ENCODE measurements at places on chromosomes 7 and 10.
A peak's percentile ranks its signal among the peaks of the same experiment; 100 is the strongest.

GRCh38 chr10:77349226-77349625 is 288.4 kb downstream of the KCNMA1 start:
- no peak for DNase-seq

DNA sequence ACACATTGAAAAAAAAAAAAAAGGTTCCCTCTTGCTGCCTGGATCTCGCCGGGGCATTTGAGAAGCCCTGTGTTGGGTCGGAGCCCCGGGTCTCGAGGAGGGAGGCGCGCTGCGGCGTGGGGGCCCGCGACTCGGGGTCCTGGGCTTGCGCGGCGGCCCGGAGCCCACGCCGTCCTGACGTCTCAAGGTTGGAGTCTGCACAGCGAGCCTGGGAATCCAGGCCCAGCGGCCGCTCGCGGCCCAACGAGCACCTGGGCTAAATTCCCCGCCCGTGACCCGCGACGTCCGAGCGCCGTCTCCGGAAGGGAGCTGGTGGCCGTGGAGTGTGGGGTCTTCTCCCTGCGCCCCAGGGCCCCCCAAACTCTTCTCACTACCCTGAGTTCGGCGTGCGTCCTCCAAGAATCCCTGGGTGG is 1.4 kb upstream of the CTBP2 start:
- DNase-seq = no peak

- no peak for DNase-seq
These were observed 353.4 kb downstream of the DNAJB6 start for GRCh38 chr7:157690058-157690832.

- no peak for DNase-seq
These were observed 490.4 kb downstream of the DNAJB6 start for GRCh38 chr7:157827045-157827862.

DNA sequence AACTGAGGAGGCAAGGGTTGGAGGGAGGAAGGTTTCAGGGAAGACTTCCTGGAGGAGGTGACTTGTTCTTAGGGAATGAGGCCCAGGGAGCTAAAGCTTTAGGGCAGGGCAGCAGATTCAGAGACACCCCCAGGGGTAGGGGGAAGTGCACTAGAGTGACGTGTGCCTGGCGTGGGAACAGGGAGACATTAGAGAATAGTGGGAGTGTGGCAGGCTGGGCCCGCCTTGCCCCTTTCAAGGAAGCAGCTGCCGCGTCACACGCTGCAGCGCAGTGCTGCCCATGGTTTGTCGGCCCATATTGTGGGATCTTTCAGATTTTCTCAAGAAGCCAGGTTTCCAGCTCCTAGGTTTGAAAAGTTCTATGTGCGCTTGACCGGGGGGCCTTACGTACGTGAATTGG is 139.4 kb downstream of the LHPP start:
- DNase-seq = no peak

- no peak for DNase-seq
These were observed 39.8 kb upstream of the SRGN start for GRCh38 chr10:69048103-69048502.

- DNase-seq = no peak
These were observed 210.0 kb upstream of the KLF14 start for GRCh38 chr7:130943981-130944380.

GRCh38 chr7:116554911-116555310 is 30.1 kb downstream of the CAV1 start:
- DNase-seq = no peak

GRCh38 chr10:80421707-80422536 is 13.6 kb downstream of the PRXL2A start:
- no peak for DNase-seq

DNA sequence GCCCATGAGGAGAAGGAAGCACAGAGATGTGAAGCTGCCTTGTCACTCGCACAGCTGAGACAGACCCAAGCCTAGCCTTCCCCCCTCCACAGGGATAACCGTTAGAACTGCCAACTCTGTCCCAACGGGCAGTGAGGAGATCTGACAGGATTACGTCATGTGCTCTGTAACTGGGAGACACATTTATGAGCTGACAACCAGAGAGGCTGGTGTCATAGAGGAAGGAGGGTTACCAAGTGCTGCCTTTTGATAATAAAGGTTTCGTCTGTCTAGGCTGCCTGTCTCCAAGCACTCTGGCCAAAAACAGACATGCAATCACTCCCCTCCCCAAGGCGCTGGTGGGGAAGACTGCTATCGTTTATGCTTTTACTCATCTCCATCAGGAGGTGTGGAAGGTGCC is 165.9 kb downstream of the PLXNA4 start:
- no peak for DNase-seq

- no peak for DNase-seq
These were observed 111.4 kb downstream of the TFPI2 start for GRCh38 chr7:93779115-93779514.

GRCh38 chr10:131792809-131793208 is 108.0 kb upstream of the PPP2R2D start:
- no peak for DNase-seq

DNA sequence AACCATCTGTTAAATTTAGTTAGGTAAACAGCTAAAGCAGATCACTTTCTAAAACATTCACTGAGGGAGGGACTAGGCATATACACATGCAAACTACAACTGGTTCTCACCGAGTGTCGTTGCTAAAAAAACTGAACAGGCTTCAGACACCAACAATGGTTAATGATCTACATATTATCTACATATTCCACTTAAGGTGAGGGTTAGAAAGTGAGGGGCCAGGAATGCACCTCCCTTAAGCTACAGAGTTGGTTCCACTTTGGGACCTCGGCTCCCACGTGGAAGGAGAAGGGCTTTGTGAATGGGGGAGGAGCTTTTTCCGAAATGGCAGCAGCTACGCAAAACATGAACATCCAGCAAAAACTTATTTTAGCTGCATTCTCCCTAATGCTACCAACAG is 5.8 kb downstream of the CTBP2 start:
- no peak for DNase-seq

- no peak for DNase-seq
These were observed 22.7 kb downstream of the GRID2IP start for GRCh38 chr7:6528401-6529130.

- no peak for DNase-seq
These were observed 3.9 kb downstream of the GLUD1 start for GRCh38 chr10:87090779-87091178.

DNA sequence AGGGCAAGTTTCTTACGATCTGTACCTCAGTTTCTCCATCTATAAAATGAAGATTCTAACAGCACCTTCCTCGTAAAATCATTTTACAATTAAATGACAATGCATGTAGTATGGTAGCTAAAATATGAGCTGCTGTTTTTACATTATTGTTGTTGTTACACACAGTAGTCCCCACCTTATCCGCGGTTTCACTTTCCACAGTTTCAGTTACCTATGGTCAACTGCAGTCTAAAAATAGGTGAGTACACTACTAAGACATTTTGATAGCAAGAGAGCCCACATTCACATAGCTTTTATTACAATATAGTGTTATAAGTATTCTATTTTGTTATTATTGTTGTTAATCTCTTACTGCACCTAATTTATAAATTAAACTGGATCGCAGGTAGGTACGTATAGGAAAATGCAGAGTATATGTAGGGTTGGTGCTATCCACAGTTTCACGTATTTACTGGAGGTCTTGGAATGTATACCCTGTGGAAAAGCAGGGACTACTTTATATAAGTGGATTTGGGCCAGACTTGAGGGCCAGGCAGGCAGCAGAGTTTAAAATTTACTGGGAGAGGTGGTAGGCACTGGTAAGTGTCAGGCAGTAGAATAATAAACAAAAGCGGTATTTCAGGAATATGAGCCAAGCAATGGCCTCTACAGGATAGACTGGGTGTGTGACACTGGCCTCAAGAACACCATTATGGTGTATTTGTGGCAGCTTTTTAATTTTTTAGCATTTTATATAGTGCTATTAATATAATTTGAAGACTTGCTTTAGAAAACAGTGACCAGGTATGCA is 10.2 kb downstream of the DNMBP start:
- DNase-seq = no peak

DNA sequence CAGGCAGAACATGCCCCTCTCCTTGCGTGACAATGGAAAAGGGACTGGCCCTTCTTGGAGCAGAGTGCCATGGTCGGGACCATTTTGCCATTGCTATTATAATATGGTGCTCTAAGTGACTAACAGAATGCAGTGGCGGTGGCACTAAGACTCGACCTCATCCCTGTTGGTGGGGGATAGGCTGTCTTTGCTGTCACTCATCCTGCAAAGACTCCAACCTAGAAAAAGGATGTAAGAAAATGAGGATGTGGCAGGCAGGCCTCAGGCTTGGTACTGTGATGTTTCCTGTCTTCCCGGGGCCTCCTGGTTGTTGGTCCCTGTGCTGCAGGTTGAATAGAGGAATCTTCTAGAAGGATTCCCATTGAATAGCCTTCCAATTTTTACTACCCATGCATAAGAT is 18.6 kb downstream of the BLNK start:
- DNase-seq = no peak

- DNase-seq = no peak
These were observed 1.2 kb downstream of the AHCYL2 start for GRCh38 chr7:129225931-129226572.

DNA sequence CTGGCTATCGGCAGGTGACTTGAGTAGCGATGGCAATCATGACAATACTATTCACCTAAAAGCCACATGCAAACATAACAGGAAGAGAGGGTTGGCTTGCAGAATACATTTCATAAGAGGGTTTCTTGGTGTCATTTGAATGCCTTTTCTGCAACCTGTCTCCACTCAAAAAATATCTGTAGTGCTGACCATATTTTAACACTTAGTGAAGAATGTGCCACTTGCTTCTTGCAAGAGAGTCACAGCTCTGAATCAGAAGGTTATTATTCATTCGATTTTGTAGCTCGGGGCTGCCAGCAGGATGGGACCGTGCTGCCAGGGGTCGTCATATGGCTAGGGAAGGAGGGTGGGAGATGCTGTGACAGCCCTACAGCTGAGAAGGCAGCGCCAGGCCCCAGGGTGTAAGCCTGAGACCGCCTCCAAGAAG is 152.0 kb upstream of the PITRM1 start:
- DNase-seq = no peak

DNA sequence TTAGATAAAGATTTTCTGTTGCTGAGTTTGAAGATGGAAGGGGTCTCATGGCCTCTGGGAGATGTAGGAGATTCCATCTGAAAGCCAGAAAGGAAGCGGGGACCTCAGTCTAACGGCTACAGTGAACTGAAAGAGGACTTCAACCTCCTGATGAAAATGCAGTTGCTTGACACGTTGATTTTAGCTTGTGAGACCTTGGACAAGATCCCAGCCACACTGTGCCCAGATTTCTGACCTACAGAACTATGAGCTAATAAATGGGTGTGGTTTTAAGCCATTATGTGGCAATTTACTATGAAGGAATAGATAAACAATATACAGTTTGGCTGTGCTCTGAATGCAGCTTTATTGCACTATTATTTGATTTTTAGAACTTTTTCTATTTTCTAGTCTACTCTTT is 342.3 kb upstream of the SEMA3D start:
- no peak for DNase-seq

GRCh38 chr7:100088621-100089457 is at the start of gene COPS6:
Gene COPS6, plus strand, starts transcription at chr7:100088969. Its CDS starts 22 bp downstream, at chr7:100088991.
- DNase-seq = peak; percentile 80

- DNase-seq = no peak
These were observed 578 bp downstream of the ZNF713 start for GRCh38 chr7:55887821-55888247.

- DNase-seq = no peak
These were observed 205.8 kb downstream of the FRMD4A start for GRCh38 chr10:14124941-14125340.

DNA sequence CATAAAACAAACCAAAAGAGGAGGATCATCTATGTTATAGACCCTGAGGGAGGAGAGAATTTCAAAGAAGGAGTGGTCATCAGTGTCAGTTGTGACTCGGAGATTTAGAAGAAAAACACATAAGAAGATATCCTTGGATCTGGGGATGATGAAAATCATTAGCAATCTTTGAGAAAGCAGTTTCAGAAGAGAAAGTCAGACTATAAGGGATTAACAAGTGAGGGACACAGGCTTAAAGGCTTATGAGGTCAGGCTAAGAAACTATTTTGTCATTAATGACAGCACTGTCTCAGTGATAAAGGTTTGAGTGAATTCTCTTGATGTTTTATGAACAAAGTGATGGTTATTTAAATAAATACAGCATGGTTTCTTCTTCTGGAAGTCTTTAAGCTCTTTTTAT is 6.1 kb upstream of the GPR85 start:
- no peak for DNase-seq

- no peak for DNase-seq
These were observed 208.8 kb downstream of the KCNMA1 start for GRCh38 chr10:77428691-77429395.

- DNase-seq = no peak
These were observed 912.0 kb downstream of the SORCS1 start for GRCh38 chr10:106252541-106252940.

DNA sequence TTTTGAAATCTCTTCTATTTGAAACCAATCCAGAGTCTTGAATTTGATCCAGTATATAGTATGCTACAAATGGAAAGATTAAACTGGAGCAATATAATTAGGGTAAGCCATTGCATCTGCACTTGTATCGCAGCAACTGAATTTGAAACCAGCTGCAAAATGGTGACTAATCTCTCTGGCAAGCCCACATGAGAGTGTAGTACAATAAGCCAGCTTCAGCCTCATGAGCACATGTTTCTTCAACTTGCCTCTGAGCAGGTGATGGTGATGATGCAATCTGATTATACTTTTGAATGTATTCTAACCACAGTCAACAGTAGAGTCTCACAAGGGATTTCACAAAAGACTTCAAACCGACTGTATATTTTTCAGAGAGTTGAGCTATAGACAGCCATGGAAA is 829 bp upstream of the RPA3 start:
- peak; percentile 93 for DNase-seq

GRCh38 chr10:89450901-89451300 is 36.5 kb downstream of the IFIT5 start:
- no peak for DNase-seq

GRCh38 chr10:93790439-93790838 is 32.7 kb downstream of the LGI1 start:
- no peak for DNase-seq

DNA sequence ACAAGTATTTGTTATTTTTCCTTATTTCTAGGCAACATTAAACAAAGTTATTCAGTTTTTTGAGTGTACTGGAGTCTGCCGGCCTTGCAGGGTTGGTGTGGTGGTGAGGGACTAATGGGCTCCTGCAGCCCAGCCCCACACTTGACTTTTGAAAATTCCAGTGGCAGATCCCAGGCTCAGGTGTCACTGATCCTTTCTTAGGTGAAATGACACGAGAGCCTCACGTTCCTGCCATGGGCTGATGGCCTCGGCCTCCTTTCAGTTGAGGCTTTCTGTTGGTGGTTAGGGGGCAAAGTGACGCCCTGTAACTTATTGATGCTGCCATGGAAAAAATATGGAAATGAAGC is 117.9 kb downstream of the NKX6-2 start:
- no peak for DNase-seq
